ENCODE measurements at places on chromosomes 13 and 19. TPM values are rescaled to one million over a fixed set of nuclear protein-coding genes. Genes with fewer than 3 reads are reported as not detected.

Gene RUBCNL
- not detected for total RNA-seq

Gene ACP7
- total RNA-seq = 0.92 TPM

Gene DAND5
- 0.14 TPM for total RNA-seq

Gene POLD1
- total RNA-seq = 89.1 TPM

Gene ENOX1
- 1.5 TPM for total RNA-seq

Gene SLC1A6
- total RNA-seq = not detected

Gene MRPL4
- 94.6 TPM for total RNA-seq

Gene PRODH2
- not detected for total RNA-seq

Gene C19orf18
- 0.44 TPM for total RNA-seq

Gene ZSCAN4
- 0.17 TPM for total RNA-seq

Gene TTYH1
- not detected for total RNA-seq

Gene MEIOSIN
- not detected for total RNA-seq

Gene OLFM4
- not detected for total RNA-seq

Gene ZNF98
- total RNA-seq = 0.54 TPM

Gene GNG8
- not detected for total RNA-seq

Gene TNFSF11
- total RNA-seq = not detected

Gene NCAN
- total RNA-seq = not detected

Gene LILRB5
- total RNA-seq = not detected

Gene PSG4
- 5.7 TPM for total RNA-seq

Gene ADAMTSL5
- total RNA-seq = 6.0 TPM

Gene CYP4F11
- total RNA-seq = 0.21 TPM

Gene VAV1
- total RNA-seq = 0.14 TPM

Gene DIS3
- 37.7 TPM for total RNA-seq

Gene CEACAM8
- total RNA-seq = not detected

Gene IZUMO2
- not detected for total RNA-seq

Gene NLRP8
- total RNA-seq = not detected

Gene CERS1
- total RNA-seq = 0.10 TPM

Gene RFX2
- 12.8 TPM for total RNA-seq

Gene TEX26
- not detected for total RNA-seq

Gene SUPT5H
- 85.3 TPM for total RNA-seq

Gene SLC25A41
- 0.14 TPM for total RNA-seq

Gene APC2
- total RNA-seq = 0.07 TPM

Gene ZNF625
- total RNA-seq = 6.6 TPM

Gene KLK14
- total RNA-seq = not detected

Gene CLEC11A
- total RNA-seq = 1.7 TPM

Gene PSG6
- not detected for total RNA-seq

Gene CCL25
- total RNA-seq = not detected

Gene DHDH
- 0.46 TPM for total RNA-seq

Gene BICRA
- 3.3 TPM for total RNA-seq

Gene ZNF682
- 2.9 TPM for total RNA-seq

All from foreskin keratinocyte (primary cell).